NCI-H187 treated with DMSO at 0.1 percent for 48 hours (cell line): ENCODE measurements at places on chromosomes 1 and 21.

- DNase-seq = no peak
Observed at GRCh38 chr1:196538473-196538872, 69.8 kb downstream of the KCNT2 start.

DNA sequence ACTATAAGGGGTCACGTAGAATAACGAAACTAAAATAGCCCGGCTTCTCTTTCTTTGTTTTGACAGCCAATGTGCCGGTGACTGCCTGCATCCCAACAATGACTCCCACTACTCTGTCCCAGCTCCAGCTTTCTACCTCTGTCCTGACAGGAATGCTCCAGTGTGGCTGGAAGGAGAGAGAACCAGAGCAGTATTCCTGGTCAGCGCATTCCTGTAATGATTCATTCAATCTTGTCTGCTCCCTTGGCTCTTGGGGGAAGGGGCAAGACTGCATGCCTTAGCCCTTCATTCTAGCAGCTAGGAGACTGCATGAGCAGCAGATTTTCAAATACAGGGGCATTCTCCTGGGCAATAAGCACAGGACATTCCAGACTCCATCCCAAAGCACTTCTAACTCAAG, 132.1 kb upstream of the PRMT6 start:
- DNase-seq = no peak

DNA sequence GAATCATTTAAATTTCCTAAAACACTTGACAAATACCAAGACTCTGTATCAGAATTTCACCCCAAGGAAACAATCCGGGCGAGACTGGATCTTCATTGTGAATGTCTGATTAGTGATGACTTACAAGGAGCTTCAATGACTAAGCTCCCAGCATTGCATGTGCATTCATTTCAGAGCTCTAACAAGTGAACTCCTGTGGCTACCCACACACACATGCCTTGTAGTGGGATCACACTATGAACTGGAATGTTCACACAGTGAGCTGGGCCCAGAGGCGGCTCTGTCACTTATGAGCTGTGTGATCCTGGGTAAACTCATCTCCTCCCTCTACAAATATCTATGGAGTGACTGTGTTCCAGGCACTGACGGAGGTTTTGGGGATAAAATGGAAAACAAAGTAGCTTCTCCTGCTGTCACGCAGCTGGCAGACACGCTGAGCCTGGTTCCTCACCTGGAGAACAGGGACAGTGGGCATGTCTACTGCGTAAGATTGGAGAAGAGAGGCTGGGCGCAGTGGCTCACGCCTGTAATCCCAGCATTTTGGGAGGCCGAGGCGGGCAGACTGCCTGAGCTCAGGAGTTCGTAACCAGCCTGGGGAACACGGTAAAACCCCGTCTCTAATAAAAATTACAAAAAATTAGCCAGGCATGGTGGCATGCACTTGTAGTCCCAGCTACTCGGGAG, 56.9 kb downstream of the CLSTN1 start:
- DNase-seq = no peak

GRCh38 chr21:14589855-14590563, 43.9 kb upstream of the SAMSN1 start:
- no peak for DNase-seq

- DNase-seq = no peak
Observed at GRCh38 chr1:116164150-116164549, 53.0 kb downstream of the MAB21L3 start.

- no peak for DNase-seq
Observed at GRCh38 chr1:96281491-96281890, 440.1 kb upstream of the PTBP2 start.

DNA sequence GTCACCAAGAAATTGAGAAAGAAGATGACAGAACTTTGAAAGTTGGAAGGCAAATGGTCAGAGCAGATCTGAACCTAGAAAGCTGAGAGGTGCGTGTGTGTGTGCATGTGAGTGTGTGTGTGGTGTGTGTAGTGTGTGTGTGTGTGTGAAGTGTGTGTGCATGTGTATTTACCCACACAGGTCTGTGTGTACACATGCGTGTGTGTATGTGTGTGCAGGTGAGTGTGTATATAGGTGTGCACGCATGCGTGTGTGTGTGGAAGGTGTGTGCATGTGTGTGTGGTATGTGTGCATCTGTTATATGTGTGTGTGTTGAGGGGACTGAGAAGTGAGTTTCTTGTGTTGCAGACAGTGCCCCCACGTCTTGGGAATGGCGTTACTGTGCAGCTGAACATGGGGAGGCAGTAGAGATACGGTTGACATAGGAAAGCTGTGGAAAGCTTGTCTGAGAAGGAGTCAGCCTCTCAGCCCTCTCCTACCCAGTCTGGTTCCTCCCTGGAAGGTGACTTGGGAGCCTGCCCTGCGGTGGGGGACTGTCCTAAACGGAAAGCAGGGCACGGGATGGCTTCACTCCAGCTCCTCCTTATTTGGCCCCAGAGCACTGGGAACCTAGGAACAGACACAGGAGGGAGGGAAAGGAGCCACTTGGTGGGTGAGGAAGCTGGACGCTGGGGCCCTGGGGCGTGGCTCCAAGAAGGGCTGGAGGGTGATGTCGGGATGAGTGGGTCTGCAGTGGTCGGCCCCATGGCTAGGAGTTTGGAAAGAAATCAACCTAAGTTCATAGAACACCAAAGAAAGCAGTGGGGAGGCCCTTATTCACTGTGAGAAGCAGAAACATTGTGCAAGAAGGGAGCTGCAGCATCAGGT, 97.2 kb downstream of the PCBP3 start:
- no peak for DNase-seq

- DNase-seq = no peak
Observed at GRCh38 chr1:217311766-217312165, 319.1 kb downstream of the GPATCH2 start.

DNA sequence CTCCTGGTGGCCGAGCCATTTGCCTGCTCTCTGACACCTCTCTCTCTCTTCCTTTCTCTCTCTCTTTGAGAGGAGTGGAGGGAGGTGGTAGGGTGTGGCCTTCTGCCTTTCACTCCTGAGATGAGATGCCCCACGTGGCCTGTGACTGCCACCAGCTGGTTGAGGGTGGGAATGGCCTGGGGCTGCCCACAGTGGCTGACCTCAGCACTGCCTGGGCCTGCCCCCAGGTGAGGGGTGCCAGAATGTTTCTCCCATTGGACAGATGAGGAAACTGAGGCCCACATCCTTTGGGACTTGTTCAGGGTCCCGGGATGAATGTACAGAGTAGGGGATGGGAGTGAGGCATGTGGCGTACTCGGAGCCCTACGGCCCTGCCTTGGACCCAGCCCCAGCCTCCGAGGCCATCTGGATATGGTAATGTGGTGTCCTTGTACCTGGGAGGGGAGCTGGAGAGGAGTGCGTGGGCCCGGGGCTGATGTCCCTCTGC, 12.7 kb upstream of the C1orf167 start:
- DNase-seq = no peak

GRCh38 chr1:230425252-230426091, 660 bp downstream of the PGBD5 start:
- DNase-seq = no peak

DNA sequence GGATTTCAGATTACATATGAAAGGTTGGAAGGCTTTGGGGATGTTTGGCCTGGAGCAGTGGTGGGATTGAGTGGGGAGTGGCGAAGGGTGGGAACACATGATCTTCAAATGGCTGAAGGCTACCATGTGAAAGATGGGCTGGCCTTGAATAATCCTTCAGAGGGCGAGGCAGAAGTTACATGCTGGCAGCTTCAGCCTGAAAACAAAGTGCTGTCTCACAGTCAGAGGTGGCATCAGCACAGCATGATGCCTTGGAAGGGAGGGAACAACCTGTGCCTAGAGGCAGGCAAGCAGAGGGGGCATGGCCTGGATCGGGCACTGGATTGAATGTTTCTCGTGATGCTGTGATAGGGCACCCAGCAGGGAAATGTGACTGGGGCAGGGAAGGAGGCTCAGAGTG, 130.8 kb downstream of the BEND5 start:
- DNase-seq = no peak
